Stimulated activated CD4-positive, alpha-beta T cell treated with anti-CD3 and anti-CD28 coated beads, Interleukin-1b, Interleukin-23, amount 100 ng/mL, for 1 hour (primary cell): ENCODE measurements at places on chromosomes 11 and 22.

DNA sequence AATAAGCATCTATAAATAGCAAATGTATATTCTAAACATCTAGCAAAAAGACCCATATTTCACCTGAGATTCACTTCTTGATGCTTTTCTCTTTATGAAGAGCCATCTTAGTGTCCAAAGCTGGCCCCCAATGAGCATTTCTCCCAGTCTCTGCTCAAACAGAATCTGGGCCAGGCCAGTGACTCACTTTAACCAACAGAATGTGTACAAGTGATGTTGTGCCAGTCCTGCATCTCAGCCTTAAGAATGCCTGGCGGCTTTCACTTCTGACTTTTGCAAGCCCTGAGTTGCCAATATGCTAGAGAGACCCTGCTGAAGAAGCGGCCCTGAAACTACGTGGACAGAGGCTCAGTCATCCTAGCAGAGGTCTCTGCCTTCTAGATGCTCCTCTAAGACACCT, 6.9 kb upstream of the COPB1 start:
- DNase-seq = no peak

GRCh38 chr11:83682611-83682973, 396.4 kb upstream of the CCDC90B start:
- DNase-seq = no peak

DNA sequence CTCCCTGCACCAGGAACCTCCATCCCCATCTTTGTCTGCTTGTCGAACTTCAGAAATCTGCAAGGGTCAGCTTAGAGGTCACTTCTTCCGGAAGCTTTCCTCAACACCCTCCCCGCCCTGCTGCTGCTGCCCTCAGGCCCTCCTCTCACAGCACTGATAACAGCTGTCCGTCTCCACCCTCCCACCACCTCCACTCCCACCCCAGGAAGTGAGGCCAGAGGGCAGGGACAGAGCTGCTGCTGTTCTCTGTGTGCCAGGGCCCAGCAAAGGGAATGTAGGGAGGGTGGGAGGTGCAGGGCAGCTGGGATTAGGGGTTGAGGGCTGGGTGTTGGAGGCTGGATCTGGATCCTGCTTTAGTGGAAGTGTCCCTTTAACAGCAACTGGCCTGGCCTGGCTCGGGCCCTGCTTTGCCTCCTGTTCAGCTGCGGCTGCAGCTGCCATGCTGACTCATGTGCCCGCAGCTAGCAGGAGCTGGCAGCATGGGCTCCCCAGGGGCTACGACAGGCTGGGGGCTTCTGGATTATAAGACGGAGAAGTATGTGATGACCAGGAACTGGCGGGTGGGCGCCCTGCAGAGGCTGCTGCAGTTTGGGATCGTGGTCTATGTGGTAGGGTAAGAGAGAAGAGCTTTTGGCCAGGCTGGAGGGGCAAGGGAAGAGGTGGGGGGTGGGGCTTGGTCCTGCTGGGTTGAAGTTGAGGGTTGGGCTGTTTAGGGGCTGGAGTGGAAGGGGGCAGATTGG, at the start of gene P2RX6:
TSS of gene P2RX6 (plus strand) at position 440 of the 740 bp plus-strand sequence. CDS start at position 450, 10 bp downstream.
- DNase-seq = no peak

GRCh38 chr11:73160005-73160760, 18.1 kb upstream of the FCHSD2 start:
- DNase-seq = no peak
